ENCODE measurements at places on chromosomes 5 and 9.

- no peak for DNase-seq
These were observed 65.9 kb downstream of the CWC27 start for GRCh38 chr5:64834611-64835010.

DNA sequence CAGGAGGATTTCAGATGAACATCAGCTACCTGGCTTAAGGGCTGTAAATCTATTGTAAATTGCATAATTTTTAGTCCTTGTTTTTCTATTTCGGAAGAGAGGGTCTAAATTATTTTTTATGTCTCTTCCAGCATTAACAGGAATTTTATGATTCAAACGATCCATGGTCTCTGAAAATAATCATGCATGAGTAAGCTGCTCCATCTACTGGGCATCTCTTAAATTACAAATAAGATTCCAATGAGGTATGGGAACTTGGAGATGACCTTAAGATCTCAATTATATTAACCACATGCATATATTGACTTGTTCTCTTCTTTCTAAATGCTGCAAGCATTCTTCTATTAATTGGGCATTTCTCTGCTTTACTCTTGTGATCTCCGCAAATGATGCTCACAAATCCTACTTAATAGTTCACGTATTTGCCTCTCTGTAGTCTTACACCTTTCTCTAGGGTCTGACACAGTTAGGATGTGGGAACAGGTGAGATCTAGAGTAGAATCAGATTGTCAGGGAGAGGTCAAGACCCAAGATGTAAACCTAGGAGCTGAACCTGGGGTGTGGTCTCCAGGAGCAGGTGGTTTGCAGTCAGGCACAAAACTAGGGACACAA, 86.9 kb downstream of the NUDT12 start:
- DNase-seq = no peak

DNA sequence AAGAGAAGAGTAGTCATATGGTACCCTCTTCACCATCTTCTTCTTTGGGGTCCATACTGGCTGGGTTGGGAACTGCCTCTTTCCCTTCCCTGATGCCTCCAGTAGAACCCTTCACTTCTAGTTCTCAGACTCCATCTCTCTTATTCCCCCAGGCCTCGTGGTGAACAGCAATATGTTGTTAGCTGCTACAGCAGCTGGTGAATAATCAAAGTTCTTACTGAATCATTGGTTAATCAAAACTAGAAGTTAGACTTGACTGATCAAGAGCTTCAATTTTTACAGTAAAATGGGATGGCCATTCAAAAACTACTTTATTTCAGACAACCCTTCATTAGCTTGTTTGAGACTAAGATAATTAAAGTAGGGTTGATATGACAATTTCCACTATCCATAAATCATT, 190.9 kb upstream of the GNA14 start:
- no peak for DNase-seq

GRCh38 chr5:176739461-176740051, 70.8 kb upstream of the UNC5A start:
- DNase-seq = no peak

DNA sequence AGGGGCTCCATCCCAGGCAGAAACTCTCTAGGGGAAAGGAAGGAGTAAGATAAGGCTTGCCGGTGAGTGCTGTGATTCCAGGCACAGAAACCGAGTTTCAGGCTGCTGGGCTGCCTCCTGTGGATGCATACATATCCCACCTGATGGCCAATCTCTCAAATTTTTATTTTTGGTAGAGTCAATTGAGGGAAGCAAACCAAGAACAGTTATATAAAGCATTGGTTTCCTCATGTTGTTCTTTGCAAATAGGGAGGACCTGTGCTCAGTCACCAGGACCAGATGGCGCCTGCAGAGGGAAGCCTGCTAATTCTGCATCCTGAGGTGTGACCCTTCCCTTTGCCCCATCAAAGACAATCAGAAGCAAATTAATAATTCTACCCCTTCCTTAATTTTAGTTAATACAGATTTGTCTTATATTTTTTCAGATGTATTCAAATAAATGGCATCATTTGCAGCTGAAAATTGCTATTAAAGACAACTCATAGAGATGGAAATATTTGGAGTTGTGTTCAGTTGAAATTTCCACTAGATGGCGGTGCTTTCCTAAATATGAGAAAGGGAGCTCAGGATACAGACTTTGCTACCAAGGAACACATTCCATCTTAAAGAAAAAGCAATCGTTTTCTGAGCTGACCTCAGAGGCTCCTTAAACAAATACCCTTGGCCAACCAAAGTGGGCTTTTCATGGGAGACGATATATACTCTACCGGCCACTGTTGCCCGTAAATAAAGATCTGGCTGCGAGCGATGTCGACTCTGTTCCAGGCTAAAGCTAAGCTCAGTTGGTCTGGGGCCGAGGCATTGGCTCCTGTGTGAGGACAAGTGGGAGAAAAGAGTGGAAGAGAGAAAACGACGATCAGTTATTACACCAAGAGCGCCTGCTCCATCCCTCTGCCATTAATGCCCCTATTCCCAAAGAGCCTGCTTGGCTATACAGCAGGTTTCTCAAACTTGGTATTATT, 225.7 kb upstream of the KLF9 start:
- DNase-seq = peak; percentile 12

- DNase-seq = no peak
These were observed 96.4 kb downstream of the EBF1 start for GRCh38 chr5:159003045-159004030.

DNA sequence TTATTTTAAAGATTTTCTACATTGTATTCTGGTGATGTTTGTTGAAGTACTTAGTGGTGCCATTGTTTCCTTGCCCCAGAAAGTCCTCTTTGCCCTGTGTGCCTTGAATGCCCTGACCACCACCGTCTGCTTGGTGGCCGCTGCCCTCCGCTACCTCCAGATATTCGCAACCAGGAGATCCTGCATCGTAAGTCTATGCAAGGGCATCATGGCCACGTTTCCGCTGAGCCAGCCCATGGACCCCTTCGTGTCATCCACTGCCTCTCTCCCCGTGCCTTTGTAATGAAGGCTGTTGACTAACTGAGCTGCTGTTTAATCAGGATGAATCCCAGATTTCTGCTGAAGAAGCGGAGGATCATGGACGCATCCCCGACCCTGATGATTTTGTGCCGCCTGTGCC, 52.3 kb downstream of the ENTREP1 start:
- no peak for DNase-seq

GRCh38 chr9:129183495-129184218, 5.6 kb upstream of the IER5L start:
- DNase-seq = no peak

- DNase-seq = no peak
These were observed 443.8 kb downstream of the BNC2 start for GRCh38 chr9:16426716-16427115.

All from HL-60 (cell line).